ENCODE measurements at places on chromosomes 12 and 14.

- DNase-seq = no peak
Observed at GRCh38 chr14:92655419-92656201, 92.8 kb downstream of the LGMN start.

GRCh38 chr12:71662849-71663560 is 643 bp downstream of the ZFC3H1 start:
- no peak for DNase-seq

GRCh38 chr12:106452309-106452708 is 94.8 kb downstream of the POLR3B start:
- no peak for DNase-seq

DNA sequence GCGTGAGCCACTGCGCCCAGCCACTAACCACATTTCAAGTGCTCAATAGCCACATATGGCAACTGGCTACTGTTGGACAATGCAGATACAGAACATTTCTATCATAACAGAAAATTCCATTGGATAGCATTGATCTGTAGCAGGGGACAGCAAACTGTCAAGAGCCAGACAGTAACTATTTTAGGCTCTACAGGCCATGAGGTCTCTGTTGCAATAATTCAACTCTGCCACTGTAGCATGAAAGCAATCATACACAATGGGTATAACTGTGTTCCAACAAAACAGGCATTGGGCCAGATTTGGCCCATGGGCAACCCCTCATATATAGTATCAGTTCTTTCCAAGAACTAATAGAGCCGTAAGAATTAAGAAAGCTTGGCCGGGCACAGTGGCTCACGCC is 8.0 kb downstream of the CSRNP2 start:
- DNase-seq = no peak

DNA sequence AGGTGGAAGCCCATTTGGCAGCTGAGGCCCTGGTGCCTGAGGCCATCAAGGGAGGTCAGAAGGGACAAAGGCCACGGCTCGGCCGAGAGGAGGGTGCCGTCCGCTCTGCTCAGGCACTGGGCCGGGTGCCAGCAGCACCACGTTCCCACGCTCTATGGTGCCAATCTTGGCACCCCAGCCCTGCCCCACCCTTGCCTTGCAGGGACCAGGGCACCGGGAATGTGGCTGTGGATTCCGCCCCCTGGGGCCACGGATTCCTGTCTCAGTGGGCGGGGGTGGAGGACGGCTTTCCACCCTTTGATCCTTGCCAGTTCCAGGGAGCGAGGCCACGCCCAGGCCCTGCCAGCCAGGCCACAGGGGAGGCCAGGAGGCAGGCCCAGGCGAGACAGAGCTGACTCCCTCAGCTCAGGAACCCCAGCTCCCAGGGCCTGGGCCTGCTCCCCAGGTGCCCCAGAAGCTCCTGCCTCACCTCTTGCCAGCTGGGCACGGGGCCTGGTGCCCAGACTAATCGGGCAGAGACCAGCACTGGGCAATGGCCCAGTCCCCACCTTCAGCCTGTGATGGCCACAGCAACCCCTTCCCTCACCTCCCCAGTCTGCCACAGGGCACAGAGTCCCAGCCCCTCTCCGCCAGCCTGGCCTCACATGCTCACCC is 26.4 kb upstream of the GPR132 start:
- no peak for DNase-seq

- DNase-seq = no peak
Observed at GRCh38 chr14:67457782-67458181, 30.7 kb downstream of the TMEM229B start.

- no peak for DNase-seq
Observed at GRCh38 chr12:118737985-118738540, 243.3 kb upstream of the SRRM4 start.

DNA sequence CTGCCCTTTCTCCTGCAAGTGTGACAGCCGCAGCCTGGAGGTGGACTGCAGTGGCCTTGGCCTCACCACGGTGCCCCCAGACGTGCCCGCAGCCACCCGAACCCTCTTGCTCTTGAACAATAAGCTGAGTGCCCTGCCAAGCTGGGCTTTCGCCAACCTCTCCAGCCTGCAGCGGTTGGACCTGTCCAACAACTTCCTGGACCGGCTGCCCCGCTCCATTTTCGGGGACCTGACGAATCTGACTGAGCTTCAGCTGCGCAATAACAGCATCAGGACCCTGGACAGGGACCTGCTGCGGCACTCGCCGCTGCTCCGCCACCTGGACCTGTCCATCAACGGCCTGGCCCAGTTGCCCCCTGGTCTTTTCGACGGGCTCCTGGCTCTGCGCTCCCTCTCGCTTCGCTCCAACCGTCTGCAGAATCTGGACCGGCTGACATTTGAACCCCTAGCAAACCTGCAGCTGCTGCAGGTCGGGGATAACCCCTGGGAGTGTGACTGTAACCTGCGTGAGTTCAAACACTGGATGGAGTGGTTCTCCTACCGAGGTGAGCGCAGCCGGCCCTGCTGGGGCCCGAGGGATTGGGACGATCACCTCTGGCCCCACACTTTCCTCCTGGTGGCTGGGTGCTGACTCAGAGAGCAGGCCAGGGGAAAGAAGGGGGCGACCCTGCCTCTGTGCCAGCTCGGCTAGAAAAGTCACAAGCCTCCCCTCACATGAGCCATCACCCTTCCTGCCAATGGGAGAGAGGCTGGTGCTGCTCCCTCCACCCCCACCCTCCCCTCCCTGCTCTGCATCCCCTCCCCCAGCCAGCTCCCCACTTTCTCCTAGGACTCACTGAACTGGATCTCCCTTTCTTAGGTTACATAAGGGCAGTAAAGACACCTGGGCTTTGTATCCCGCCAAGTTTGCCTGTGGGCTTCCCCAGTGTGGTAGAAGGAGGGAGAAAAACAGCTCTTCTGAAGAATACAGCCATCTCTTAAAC is 10.9 kb downstream of the LRTM2 start:
- no peak for DNase-seq

DNA sequence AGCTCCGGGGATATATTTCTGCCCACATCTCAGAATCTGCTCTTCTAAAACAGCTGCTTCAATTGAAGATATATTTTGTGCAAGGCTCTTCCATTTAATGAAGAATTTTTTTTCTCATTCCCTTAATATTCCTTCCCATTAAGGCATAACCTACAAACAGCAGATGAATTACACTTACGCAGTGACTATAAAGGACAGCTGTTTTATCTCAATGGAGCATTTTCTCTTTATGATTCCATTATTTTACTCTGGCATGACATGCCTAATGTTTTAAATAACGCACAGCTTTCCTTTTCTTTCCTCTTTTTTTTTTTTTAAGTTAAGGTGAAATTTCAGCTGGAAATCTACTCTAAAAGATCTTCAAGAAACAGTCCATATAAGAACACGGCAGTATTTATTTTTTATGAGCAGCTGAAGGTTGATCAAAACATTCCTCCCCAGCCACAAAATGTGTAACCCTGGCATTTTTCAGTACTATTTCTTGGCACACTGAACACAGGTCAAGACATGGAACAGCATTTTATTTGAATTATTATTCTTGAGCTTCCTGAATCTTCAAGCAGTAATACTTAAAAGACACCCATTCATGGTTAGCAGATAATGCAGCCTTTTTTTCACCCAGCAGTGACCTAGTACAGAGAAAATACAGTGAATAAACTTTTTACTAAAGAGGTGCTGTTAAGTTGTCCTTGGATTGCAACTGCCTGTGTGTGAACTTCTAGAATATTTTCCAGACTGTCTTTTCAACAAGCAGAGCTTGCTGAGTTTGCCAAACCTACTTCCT is 118.1 kb upstream of the FOXN3 start:
- DNase-seq = no peak

DNA sequence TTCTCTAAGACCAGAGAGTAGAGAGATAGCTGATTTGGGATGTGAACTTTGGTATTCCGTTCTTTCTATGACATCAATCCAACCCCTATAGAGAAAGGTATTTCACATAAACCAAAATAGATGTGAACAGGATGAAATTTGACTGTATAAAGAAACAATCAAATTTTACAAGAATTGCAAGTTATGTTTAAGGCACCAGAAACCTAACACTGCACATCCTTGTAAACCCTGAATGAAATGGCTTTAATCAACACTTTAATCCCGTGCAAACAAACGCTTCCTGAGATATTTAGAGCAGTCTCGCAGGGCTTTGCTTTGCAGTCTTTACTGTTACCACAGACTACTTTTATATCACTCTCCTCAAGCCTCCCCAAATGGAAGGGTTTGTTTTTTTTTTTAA is 125.1 kb downstream of the APAF1 start:
- DNase-seq = no peak

GRCh38 chr12:52749827-52750226 is 27.3 kb downstream of the KRT76 start:
- no peak for DNase-seq

DNA sequence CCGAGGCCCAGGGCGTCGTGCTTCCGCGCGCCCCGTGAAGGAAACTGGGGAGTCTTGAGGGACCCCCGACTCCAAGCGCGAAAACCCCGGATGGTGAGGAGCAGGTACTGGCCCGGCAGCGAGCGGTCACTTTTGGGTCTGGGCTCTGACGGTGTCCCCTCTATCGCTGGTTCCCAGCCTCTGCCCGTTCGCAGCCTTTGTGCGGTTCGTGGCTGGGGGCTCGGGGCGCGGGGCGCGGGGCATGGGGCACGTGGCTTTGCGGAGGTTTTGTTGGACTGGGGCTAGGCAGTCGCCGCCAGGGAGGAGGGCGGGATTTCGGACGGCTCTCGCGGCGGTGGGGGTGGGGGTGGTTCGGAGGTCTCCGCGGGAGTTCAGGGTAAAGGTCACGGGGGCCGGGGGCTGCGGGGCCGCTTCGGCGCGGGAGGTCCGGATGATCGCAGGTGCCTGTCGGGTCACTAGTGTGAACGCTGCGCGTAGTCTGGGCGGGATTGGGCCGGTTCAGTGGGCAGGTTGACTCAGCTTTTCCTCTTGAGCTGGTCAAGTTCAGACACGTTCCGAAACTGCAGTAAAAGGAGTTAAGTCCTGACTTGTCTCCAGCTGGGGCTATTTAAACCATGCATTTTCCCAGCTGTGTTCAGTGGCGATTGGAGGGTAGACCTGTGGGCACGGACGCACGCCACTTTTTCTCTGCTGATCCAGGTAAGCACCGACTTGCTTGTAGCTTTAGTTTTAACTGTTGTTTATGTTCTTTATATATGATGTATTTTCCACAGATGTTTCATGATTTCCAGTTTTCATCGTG is 612 bp downstream of the MDM2 start:
- DNase-seq = peak; percentile 95

- no peak for DNase-seq
Observed at GRCh38 chr14:61573748-61574513, 121.4 kb upstream of the HIF1A start.

DNA sequence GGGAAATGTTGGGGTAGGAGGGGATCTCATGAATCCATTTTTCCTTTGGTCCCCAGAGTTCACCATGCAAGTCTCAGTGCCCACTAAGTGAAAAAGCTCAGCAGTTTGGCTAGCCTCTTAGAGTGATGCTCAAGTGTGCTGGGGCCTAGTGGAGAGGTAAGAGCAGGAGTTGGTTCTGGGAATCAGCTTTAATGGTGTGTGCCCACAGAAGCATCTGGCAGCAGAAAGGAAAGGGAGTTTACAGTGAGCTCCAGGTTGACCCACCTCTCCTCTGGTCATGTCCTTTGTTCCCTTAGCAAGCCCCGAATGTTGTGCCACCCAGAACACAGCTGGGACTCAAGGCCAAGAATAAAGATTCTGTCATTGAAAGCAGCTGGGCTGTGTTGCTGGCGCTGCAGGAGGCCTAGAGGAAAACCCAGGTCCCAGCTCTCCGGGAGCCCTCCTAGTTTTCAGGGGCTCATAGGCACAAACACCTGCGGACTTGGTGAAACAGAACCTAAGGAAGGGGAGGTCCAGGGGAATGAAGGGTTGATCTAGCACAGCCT is 320.8 kb downstream of the ZFP36L1 start:
- DNase-seq = no peak

DNA sequence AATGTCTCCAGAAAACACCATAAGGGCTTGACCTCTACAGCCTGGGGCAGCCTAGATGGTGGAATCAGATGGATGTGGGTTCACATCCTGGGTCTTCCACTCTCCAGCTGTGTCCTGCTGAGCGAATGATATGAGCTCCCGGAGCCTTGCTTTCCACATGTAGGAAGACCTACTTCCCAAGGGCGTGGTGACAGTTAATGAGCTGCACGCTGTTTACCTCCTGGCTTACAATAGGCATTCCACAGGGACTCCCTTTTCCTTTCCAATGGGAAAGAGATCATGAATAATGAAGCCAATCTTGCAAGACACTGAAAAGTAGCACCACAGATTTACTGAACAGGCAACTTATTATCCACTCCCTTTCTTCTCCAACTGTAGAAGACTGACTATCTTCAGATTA is 46.1 kb downstream of the TMTC1 start:
- no peak for DNase-seq

GRCh38 chr12:82069931-82070514 is 288.2 kb downstream of the CCDC59 start:
- no peak for DNase-seq

DNA sequence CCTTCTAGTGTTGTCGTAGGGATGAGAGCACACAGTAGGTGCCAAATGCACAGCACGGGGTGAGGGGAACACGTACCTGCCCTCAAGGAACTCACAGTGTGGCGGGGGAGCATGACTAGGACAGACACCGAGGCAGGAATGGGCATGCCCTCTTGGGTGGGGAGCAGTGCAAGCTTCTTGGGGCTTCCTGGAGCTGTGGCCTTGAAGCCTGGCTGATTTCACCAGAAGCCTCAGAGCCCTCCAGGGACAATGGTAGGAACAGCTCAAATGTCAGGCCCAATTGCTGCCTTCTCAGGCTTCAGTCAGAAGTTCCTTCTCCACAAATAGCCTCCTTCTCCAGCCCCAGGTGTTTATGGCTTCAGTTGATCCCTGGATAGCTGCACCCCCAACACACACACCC is 43.4 kb downstream of the TEAD4 start:
- DNase-seq = peak; percentile 8

DNA sequence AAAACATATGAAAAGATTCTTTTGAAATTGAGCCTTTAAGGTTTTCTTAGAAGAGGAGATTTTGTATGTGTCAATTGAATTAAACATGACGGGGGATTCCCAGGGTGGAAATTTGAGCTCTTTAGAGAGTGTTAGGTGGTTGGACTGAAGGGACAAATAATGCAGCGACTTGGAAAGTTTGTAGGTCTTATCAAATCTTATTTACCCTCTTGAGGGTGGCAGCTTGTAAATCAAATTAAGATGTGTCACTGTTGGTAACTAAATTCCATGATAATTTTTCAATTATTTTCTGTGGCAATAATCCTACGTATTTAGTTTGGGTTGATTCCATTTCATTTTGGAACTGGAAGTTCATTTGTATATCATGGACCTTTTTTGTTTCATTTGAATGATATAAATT is 33.7 kb upstream of the LRIG3 start:
- DNase-seq = no peak

GRCh38 chr12:56987011-56987410 is 19.3 kb downstream of the ZBTB39 start:
- DNase-seq = no peak

- no peak for DNase-seq
Observed at GRCh38 chr14:99540196-99541032, 59.2 kb downstream of the CCNK start.
